ENCODE measurements at places on chromosomes 2 and 18. TPM values are rescaled to one million over a fixed set of nuclear protein-coding genes. Genes with fewer than 3 reads are reported as not detected.

Gene TSN
- 125 TPM for total RNA-seq

Gene GAD1
- 18.5 TPM for total RNA-seq

Gene TMEM169
- 1.1 TPM for total RNA-seq

DNA sequence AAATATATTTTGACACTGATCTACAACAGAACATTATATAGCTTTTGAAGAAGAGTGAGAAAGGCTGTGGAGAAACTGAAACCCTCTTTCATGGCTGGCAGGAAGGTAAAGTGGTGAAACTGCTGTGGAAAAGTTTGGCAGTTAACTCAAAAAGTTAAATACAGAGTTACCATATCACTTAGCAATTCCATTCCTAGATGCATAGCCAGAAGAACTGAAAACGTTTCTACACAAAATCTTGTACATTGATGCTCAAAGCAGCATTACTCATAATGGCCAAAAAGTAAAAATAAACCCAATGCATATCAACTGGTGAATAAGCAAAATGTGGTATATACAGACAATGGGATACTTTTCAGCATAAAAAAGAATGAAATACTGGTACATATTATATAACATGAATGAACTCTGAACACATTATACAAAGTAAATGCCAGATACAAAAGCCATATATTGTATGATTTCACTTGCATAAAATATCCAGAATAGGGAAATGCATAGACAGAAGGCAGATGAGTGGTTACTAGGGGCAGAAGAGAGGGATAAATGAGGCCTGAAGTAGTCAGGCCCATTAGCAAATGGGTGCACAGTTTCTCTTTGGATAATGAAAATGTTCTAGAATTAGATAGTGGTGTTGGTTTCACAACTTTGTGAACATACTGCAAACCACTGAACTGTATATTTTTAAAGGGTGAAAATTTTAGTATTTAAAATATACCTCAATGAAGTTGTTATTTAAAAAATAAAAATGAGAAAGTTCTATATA lies 114.3 kb downstream of the DYM start:
- no peak overlapping the region for H3K27ac ChIP-seq
- no peak overlapping the region for H3K4me3 ChIP-seq
- no peaks in the 10 kb centered on the region for H3K4me1 ChIP-seq
- H3K36me3 ChIP-seq: no peaks in the 10 kb centered on the region

Gene NOL4
- total RNA-seq: not detected

Gene ERBB4
- not detected for total RNA-seq

GRCh38 chr2:230904856-230905447 lies 20.1 kb downstream of the GPR55 start:
- H3K27ac ChIP-seq: no peak overlapping the region
- no peaks in the 10 kb centered on the region for H3K36me3 ChIP-seq
- DNase-seq: no peak
- H3K4me3 ChIP-seq: no peak overlapping the region
- no peaks in the 10 kb centered on the region for H3K27me3 ChIP-seq
- H3K4me1 ChIP-seq: no peaks in the 10 kb centered on the region

Gene SLC19A3
- total RNA-seq: 98.5 TPM

- H3K4me1 ChIP-seq: no peaks in the 10 kb centered on the region
- no peak overlapping the region for H3K4me3 ChIP-seq
- H3K27ac ChIP-seq: no peak overlapping the region
- no peak for DNase-seq
- no peaks in the 10 kb centered on the region for H3K27me3 ChIP-seq
- H3K36me3 ChIP-seq: no peaks in the 10 kb centered on the region
Observed at GRCh38 chr2:23411752-23412431, 26.9 kb downstream of the KLHL29 start.

- no peaks in the 10 kb centered on the region for H3K4me1 ChIP-seq
- H3K36me3 ChIP-seq: no peaks in the 10 kb centered on the region
- H3K4me3 ChIP-seq: no peak overlapping the region
- DNase-seq: no peak
- no peak overlapping the region for H3K27ac ChIP-seq
- 0 out of 2 replicates have a peak, but pooled peaks cover 1% of the 10 kb centered on the region for H3K27me3 ChIP-seq
Observed at GRCh38 chr2:170582751-170583463, 132.2 kb upstream of the SP5 start.

DNA sequence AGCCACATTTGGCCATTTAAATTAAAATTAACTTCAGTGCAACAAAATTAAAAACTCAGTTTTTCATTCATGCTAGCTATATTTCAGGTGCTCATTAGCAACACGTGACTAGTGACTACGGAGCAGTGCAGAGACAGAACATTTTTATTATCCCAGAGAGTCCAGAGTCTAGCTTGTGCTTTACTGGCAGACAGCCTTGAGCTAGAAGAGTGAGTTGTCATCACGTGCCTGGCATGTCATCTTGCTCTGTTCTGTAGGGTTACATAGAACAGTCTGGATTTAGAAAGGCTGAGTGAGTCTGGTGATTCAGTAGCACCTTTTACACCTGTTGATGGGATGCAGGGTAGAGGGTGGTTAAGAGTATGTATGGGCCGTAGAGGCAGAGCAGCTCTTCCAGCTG lies 136.9 kb upstream of the IL1R2 start:
- no peak overlapping the region for H3K4me3 ChIP-seq
- peak overlapping the region; percentile 49 for H3K27ac ChIP-seq
- H3K4me1 ChIP-seq: peaks cover 30% of the 10 kb centered on the region
- peak; percentile 54 for DNase-seq

GRCh38 chr2:42113452-42113851 lies 55.7 kb upstream of the EML4 start:
- H3K36me3 ChIP-seq: no peaks in the 10 kb centered on the region
- H3K4me3 ChIP-seq: no peak overlapping the region
- H3K27me3 ChIP-seq: no peaks in the 10 kb centered on the region
- no peak overlapping the region for H3K27ac ChIP-seq

DNA sequence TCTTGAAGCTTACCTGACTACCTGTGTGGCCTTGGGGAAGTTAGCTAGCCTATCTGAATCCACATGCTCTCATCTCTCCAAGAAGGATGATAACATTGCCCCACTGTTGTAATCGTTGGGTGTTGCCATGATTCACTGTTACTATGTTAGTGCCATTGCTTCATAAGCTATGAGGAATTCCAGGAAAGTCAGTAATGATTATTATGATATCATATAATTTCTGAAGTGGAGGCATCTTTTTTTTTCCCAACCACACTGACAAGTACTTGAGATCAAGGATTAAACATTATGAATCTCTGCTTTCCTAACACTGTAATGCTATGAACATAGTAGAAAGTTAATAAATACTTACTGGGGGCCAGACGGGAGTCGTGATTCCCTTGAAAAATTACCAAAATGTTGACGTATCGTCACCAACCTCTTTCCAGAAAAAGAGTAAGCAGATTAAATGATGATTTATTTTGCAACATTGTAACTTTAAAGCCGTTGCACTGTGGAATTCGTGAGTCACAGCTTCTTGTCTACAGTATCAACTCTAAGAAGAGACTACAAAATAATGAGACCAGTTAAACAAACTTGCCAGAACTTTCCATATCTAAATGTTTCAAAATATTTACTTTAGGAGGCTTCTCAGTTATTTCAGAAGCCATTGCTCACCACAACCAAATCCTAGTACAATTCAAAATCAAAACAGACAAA lies 459.9 kb downstream of the PIK3C3 start:
- no peaks in the 10 kb centered on the region for H3K36me3 ChIP-seq
- H3K4me3 ChIP-seq: no peak overlapping the region
- DNase-seq: no peak
- no peak overlapping the region for H3K27ac ChIP-seq
- H3K27me3 ChIP-seq: no peaks in the 10 kb centered on the region

Gene LINC00305
- not detected for total RNA-seq

Gene VAMP8
- 85.5 TPM for total RNA-seq

Measured in Caco-2 (cell line).